Activated CD8-positive, alpha-beta memory T cell treated with anti-CD3 and anti-CD28 coated beads, Interleukin-2, amount 10 ng/mL, durations not matched to agents 7 days and 5 days (primary cell): ENCODE measurements at places on chromosomes 12 and 14. TPM values are rescaled to one million over a fixed set of nuclear protein-coding genes. Genes with fewer than 3 reads are reported as not detected.
A peak's percentile ranks its signal among the peaks of the same experiment; 100 is the strongest.

DNA sequence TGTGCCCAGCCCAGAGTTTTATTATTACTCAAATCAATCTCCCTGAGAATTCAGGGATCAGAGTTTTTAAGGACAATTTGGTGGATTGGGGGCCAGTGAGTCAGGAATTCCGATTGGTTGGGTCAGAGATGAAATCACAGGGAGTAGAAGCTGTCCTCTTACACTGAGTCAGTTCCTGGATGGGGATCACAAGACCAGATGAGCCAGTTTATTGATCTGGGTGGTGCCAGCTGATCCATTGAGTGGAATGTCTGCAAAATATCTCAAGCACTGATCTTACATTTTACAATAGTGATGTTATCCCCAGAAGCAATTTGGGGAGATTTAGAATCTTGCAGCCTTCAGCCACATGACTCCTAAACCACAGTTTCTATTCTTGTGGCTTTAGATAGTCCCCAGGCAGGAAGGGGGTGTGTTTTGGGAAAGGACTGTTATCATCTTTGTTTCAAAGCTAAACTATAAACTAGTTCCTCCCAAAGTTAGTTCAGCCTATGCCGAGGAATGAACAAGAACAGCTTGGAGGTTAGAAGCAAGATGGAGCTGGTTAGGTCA, 89.1 kb upstream of the CNOT2 start:
- peaks cover 6% of the 10 kb centered on the region for H3K36me3 ChIP-seq
- no peak for DNase-seq
- no peaks in the 10 kb centered on the region for H3K4me1 ChIP-seq
- H3K4me3 ChIP-seq: no peak overlapping the region

DNA sequence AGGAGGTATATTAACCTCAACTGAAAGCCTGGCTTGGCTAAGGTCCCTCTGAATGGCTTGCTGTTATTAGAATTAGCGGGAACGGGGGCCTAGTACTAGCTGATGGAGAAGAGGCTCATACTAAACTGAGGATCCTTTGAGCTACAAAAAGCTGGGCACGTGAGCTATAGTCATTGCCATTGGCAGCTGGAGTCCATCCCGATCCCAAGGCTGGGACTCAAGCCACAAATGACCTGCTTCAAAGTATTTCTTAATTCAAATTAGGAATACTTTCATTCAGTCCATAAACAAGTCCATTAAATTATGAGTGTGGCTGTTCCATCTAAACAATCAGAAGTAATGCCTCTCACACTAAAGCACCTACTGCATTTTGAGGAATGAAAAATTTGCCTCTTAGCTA, 114.5 kb downstream of the DACT1 start:
- peaks cover 9% of the 10 kb centered on the region for H3K4me1 ChIP-seq
- H3K36me3 ChIP-seq: no peaks in the 10 kb centered on the region

- no peak for DNase-seq
- H3K4me1 ChIP-seq: no peaks in the 10 kb centered on the region
- H3K36me3 ChIP-seq: no peaks in the 10 kb centered on the region
- no peak overlapping the region for H3K27ac ChIP-seq
- no peak overlapping the region for H3K4me3 ChIP-seq
Observed at GRCh38 chr14:79528828-79529416, 682.4 kb downstream of the DIO2 start.

DNA sequence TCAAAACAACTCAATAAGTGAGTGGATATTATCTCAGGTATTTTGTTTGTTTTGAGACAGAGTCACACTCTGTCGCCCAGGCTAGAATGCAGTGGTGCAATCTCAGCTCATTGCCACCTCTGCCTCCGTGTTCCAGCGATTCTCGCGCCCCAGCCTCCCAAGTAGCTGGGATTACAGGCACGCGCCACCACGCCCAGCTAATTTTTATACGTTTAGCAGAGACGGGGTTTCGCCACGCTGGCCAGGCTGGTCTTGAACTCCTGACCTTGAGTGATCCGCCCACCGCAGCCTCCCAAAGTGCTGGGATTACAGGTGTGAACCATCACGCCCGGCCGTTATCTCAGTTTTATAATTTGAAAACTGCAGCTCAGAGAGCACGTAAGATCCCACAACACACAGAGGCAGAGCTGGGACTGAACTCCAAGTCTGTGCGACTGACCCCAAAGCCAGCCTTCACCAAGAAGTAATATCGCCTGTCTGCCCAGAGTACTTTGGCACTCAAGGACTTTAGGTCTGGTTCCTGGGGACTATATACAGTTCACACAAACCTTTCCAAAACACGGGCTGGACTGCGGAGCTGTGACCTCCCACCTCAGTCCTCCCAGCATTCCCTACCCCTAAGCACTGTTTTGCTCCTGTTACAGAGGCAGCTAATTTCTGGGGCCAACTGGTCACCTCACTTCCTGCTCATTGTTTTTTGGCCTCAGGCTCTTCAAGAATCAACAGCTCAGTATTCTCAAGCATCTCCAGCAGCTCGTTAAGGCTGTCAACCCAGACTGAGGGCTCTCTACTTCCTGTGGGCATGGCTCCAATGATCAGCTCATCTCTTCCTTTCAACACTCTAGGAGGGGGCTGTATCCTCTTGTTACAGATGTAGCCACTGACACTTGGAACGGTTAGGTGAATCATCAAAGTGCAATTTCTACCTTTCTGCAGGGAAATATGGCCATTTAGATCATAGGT, 22.5 kb downstream of the TESC start:
- peaks cover 19% of the 10 kb centered on the region for H3K4me1 ChIP-seq
- DNase-seq: peak; percentile 53
- H3K27ac ChIP-seq: peak overlapping the region; percentile 70
- H3K36me3 ChIP-seq: peaks cover 5% of the 10 kb centered on the region
- H3K4me3 ChIP-seq: no peak overlapping the region

GRCh38 chr14:77926942-77927341, 127.0 kb downstream of the ADCK1 start:
- no peaks in the 10 kb centered on the region for H3K36me3 ChIP-seq
- no peaks in the 10 kb centered on the region for H3K27me3 ChIP-seq
- H3K4me3 ChIP-seq: no peak overlapping the region
- no peak for DNase-seq
- no peak overlapping the region for H3K27ac ChIP-seq

The CLEC6A gene
- not detected for total RNA-seq

- peaks cover 65% of the 10 kb centered on the region for H3K36me3 ChIP-seq
- H3K27me3 ChIP-seq: no peaks in the 10 kb centered on the region
- DNase-seq: no peak
- peaks cover 41% of the 10 kb centered on the region for H3K4me1 ChIP-seq
- H3K27ac ChIP-seq: no peak overlapping the region
- no peak overlapping the region for H3K4me3 ChIP-seq
Observed at GRCh38 chr12:105317942-105318621, 12.4 kb upstream of the C12orf75 start.

GRCh38 chr14:33307691-33308251, 369.1 kb downstream of the NPAS3 start:
- DNase-seq: no peak
- no peak overlapping the region for H3K4me3 ChIP-seq
- H3K4me1 ChIP-seq: no peaks in the 10 kb centered on the region
- H3K27me3 ChIP-seq: no peaks in the 10 kb centered on the region
- H3K36me3 ChIP-seq: no peaks in the 10 kb centered on the region

GRCh38 chr12:92639017-92639416, 63.8 kb upstream of the PLEKHG7 start:
- no peak overlapping the region for H3K4me3 ChIP-seq
- no peak overlapping the region for H3K27ac ChIP-seq
- no peaks in the 10 kb centered on the region for H3K4me1 ChIP-seq

DNA sequence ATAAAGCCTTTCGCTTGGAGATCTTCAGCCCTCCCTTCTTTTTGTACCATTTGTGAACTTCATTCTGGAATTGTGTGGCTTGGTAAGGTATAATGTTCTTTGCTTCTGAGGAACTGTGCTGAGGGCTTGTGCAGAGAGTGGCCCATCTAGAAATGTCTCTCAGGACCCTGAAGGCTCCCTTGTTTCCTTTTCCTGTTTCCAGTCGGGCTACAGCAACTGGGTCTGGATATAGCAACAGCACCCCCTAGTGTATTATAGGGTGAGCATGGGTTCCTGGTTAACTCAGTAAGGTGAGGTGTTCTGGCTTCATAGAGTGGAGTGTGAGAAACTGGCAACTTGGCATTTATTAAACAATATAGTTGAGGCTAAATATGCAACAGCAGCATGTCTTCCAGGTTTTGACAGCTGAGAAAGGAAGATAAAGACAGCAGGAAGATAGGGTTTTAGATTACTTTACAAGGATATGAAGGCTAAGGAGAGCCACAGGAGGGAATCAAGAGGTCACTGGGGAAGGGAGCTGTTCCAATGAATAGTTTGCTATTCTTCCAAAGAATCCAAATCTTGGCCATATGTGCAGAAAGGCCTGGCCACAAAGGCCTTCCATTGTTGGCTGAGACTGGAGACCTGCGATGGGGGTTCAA, 49.1 kb upstream of the RNU6-8 start:
- no peaks in the 10 kb centered on the region for H3K36me3 ChIP-seq
- peak; percentile 66 for DNase-seq
- no peaks in the 10 kb centered on the region for H3K4me1 ChIP-seq
- H3K27ac ChIP-seq: no peak overlapping the region

The PIWIL1 gene
- total RNA-seq: not detected

GRCh38 chr14:32594766-32595165, 265.7 kb downstream of the AKAP6 start:
- no peak overlapping the region for H3K27ac ChIP-seq
- no peaks in the 10 kb centered on the region for H3K36me3 ChIP-seq
- no peaks in the 10 kb centered on the region for H3K27me3 ChIP-seq

The SRGAP1 gene
- total RNA-seq: 0.14 TPM

- DNase-seq: peak; percentile 95
- H3K36me3 ChIP-seq: peaks cover 47% of the 10 kb centered on the region
- H3K27me3 ChIP-seq: no peaks in the 10 kb centered on the region
- peaks cover 96% of the 10 kb centered on the region for H3K4me1 ChIP-seq
Observed at GRCh38 chr14:61342486-61342885, 21.1 kb downstream of the PRKCH start.

The PRPH gene
- total RNA-seq: 0.26 TPM

- DNase-seq: no peak
- no peaks in the 10 kb centered on the region for H3K36me3 ChIP-seq
- peaks cover 88% of the 10 kb centered on the region for H3K27me3 ChIP-seq
- H3K4me1 ChIP-seq: peaks cover 30% of the 10 kb centered on the region
- peak overlapping the region; percentile 75 for H3K4me3 ChIP-seq
Observed at GRCh38 chr12:54054742-54055194, 1.1 kb downstream of the HOXC4 start.

GRCh38 chr14:65041434-65041915, 54.8 kb downstream of the FNTB start:
- no peak for DNase-seq
- no peaks in the 10 kb centered on the region for H3K27me3 ChIP-seq
- no peaks in the 10 kb centered on the region for H3K4me1 ChIP-seq
- H3K4me3 ChIP-seq: no peak overlapping the region
- no peak overlapping the region for H3K27ac ChIP-seq
- H3K36me3 ChIP-seq: peaks cover 8% of the 10 kb centered on the region

The IFNG-AS1 gene
- total RNA-seq: not detected

The CCDC184 gene
- 0.63 TPM for total RNA-seq

GRCh38 chr14:78975734-78976133, 805.6 kb downstream of the NRXN3 start:
- no peak for DNase-seq
- no peak overlapping the region for H3K27ac ChIP-seq
- no peaks in the 10 kb centered on the region for H3K4me1 ChIP-seq
- no peak overlapping the region for H3K4me3 ChIP-seq

DNA sequence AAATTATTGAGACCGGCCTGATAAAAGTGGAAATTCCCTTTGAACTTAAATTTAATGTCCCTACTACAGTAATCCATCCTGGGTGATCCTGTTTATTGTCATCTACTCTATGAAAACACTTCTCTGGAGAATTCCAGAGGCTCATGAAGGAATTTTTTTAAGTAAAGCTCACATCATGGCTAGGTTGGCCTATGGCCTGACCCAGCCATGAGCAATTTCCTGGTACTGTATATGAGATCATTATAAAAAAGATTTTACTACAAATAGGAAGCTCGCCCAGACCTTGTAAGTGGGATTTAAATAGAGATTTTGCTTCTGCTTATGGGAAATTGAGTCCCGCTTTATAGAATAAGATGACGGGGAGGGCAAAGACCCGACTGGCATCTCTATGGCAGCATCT, 215.5 kb downstream of the DPF3 start:
- no peak for DNase-seq
- peaks cover 3% of the 10 kb centered on the region for H3K36me3 ChIP-seq
- H3K4me1 ChIP-seq: no peaks in the 10 kb centered on the region

The FOXN3 gene
- total RNA-seq: 103 TPM
